Stimulated activated memory B cell treated with anti-CD40 and anti-IgM and Interleukin-4, amounts not matched to agents 10 μg/mL and 1 μg/mL and 100 μg/mL, for 72 hours (primary cell): ENCODE measurements at places on chromosomes 11 and 22.

GRCh38 chr11:119047205-119047604 lies 9.8 kb downstream of the HYOU1 start:
- ATAC-seq: no peak

- ATAC-seq: no peak
Measured at GRCh38 chr11:103637295-103637694, 399.1 kb upstream of the DDI1 start.

- ATAC-seq: no peak
Measured at GRCh38 chr22:49431551-49431950, 396.1 kb downstream of the BRD1 start.

GRCh38 chr11:30580573-30580972 lies 5.6 kb downstream of the MPPED2 start:
- ATAC-seq: no peak

DNA sequence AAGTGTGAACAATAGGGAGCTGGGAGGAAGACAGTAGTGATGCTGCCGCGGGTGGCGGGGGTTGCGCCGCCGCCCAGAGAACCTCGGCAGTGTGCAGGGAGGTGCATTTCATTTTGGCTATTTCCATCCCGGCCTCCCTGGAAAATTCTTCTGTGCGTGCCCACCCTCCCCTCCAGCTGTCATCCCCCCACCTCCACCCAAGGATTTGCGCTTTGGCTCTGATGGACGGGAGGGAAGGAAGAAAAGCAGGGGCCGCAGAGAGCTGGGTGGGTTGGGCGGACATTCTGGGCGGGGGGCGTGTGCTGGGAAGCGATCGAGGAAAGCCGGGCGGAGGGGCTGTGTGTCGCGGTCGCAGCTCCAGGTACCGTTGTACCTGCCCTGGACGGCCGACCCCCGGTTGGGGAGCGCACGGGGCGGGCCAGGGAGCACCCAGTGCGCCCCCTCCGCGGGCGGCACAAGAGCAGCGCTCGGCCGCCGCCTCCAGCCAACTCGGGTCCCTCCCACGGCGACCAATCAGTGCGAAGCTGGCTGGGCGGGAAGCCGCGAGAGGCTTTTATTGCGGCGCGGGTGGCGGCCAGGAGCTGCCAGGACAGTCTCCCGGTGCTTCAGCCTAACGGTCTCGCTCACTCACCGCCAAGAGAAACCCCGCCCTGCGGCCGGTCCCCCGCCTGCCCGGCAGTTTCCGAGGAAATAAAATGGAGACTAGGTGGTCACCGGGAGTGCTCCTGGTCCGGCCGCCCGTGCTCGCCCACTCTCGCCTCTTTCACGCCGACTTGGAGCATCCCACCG lies 1.6 kb downstream of the NCAM1 start:
- no peak for ATAC-seq

- ATAC-seq: no peak
Measured at GRCh38 chr11:70326365-70326811, 55.9 kb downstream of the PPFIA1 start.

DNA sequence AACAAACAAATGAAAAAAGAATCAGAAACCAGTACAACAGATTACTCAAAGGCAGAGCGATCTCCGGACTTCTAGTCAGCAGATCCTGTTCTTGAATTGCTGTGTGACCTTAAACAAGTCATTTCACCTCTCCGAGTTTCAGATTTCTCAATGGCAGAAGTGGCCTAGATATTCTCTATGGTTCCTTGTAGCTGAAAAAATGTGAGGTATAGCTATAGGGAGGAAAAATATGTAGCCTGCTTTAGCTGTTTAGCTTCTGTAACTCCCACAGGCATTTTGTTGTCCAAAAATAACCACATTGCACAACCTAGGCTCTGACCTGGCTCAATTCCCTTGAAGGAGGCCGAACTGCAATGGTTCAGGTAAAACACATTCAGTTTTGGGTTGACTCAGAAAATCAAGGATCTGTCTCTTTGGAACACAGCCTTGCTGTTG lies 100.7 kb downstream of the DBX1 start:
- no peak for ATAC-seq

DNA sequence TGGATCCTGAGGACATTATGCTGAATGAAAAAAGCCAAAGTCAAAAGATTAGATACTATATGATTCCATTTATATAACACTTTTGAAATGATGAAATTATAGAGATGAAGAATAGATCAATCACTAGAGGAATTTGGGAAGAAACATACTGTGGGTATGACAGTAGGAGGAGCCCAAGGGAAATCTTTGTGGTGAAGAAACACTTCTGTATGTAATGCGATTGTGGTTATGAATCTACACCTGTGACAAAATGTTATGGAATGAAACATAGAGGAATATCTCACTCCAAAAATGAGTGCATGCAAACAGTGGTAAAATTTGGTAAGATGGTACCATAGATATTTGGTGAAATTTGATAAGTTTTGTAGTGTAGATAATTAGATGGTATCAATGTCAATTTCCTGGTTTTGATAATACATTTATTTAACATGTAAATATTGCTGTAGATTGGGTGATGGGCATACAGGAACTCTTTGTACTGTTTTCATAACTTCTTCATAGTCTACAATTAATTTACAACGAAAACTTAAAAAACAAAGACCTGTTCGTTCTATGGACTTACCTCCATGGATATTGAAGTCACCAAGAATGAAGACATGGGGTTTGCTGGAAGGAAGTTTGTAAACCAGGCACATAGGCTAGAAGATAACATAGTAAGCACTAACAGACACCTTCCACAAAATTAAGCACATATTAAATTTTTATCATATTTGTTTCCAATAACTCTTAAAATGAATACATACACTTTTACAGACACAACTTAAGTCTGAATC lies 11.5 kb downstream of the MRGPRX1 start:
- ATAC-seq: no peak

GRCh38 chr11:96122601-96123074 lies 198.7 kb upstream of the MTMR2 start:
- no peak for ATAC-seq

- ATAC-seq: no peak
Measured at GRCh38 chr11:103845331-103845730, 191.1 kb upstream of the DDI1 start.

- no peak for ATAC-seq
Measured at GRCh38 chr11:61671527-61671926, 8.7 kb upstream of the DAGLA start.

GRCh38 chr22:48422900-48423480 lies 1404.7 kb downstream of the BRD1 start:
- no peak for ATAC-seq
